ENCODE measurements at places on chromosomes 5 and 9.
A peak's percentile ranks its signal among the peaks of the same experiment; 100 is the strongest.

DNA sequence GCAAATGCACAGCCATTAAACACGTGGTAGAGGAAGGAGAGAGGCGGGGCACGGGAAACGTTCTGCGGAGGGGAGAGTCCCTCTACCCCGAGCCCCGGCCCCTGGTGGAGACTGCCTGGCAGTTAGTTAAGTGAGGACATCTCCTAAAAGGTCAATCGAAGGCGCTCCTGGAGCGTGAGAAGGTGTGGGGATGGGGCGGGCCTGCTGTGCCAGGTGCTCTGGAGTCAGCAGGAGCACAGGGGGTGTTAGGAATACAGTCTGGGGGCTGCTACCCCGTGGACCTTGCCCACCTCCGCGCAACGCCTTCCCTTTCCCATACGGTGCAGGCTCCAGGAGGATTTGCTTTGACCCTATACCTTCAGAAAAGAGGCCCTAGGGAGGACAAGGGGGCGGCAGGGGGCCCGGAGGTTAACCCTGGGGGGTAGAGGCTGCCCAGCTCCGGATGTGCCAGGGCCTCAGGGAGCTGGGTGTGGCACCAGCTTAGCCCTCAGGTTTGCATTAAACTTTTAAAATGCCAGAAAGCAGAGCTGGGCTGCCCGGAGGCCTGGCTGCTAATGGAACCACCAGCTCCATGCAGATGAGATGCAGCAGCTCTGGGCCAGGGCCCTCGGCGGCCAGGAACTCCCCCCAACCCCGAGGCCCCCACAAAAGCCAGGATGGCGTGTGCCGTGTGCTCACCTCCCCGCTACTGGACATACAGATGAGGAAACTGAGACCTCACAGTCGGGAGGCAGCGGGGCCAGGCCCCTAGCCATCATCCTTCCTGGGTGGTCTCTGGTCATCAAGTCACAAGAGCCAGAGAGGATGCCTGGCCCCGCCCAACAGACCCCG lies 39.2 kb downstream of the NACC2 start:
- DNase-seq: no peak

- DNase-seq: no peak
These were observed 31.3 kb downstream of the ANKRA2 start for GRCh38 chr5:73534011-73534644.

DNA sequence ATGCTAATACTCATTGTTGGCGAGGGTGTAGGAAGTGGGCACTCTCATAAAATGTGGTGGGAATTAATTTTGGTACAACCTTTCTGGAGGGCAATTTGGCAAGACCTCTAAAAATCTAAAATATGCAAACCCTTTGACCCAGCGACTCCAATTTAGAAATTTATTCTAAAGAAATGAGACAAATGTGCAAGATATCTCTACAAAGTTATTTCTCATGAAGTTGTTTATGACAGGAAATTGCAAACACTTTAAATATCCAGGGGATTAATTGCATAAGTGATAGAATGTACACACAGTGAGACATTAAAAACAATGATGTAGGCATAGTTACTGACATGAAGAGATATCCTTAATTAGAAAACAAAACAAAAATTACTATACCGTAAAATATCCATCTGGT lies 246.3 kb upstream of the MAP3K1 start:
- no peak for DNase-seq

DNA sequence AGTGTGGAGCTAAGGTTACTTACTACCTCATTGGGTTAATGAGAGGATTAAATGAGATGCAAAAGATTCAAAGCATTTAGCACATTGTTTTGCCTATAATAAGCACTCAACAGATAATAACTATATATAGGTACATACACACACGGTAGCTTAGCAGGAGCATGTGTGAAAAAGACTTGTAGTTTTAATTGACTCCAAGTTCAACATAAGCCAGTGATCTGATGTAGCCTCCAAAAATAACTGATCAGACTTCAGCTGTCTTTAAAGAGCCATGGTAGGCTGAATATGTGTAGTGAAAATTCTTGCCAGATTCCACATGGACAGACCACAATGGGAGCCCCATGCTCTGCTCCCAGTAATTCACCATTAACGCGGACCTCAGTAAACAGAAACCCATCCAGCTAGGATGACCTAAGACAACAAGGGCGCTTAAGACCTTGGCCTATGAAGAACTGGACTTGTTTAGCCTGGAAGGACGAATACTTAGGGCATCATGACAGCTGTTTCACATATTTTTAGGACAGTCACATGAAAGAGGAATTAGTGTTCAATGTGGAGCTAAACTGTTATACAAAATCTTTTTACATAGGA lies 115.1 kb upstream of the ZNF366 start:
- DNase-seq: no peak

- no peak for DNase-seq
These were observed 105.1 kb downstream of the SERINC5 start for GRCh38 chr5:80150731-80151130.

DNA sequence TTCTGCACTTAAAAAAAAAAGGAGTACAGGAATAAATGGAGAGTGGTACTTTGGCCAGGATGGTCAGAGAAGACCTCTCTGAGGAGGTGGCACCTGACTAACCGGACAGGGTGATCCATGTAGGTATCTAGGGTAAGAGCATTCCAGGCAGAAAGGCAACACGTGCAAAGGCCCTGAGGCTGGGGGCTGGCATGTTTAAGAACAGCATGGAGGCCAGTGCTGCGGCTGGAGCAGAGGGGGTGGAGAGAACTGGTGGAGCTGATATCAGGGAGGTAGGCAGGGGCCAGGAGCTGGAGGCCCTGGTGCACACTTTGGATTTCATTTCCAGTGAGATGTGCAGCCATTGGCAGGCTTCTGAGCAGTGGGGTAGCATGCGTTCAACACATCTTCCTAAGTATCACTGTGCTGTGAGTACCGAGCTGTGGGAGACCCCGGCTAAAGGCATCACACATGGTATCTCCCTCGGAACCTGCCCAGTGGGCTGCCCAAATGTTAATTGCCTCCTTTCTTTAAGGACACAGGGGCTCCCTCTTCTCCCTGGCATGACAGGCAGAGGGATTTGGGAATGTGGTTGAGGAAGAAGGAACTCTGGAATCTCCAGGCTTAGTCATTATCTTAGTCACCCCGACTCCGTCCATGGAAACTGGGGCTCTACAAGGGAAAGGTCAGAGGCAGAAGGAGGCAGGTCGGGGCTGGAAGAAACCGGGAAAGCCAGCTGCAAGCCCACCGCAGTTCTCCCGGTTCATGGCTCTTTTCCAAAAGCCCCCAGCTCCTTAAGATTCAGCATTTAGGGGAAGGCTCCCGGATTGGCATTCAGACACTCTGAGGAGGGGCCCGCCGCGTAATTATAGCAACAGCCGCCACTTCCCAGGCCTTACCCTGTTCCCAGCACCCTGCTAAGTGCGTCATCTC lies 18.6 kb downstream of the SLC6A7 start:
- DNase-seq: no peak

- no peak for DNase-seq
These were observed 93.5 kb downstream of the PLPP1 start for GRCh38 chr5:55441107-55441771.

GRCh38 chr5:171162165-171162564 lies 146.9 kb upstream of the TLX3 start:
- DNase-seq: no peak

GRCh38 chr9:98838155-98838867 lies 30.8 kb downstream of the GALNT12 start:
- DNase-seq: no peak

DNA sequence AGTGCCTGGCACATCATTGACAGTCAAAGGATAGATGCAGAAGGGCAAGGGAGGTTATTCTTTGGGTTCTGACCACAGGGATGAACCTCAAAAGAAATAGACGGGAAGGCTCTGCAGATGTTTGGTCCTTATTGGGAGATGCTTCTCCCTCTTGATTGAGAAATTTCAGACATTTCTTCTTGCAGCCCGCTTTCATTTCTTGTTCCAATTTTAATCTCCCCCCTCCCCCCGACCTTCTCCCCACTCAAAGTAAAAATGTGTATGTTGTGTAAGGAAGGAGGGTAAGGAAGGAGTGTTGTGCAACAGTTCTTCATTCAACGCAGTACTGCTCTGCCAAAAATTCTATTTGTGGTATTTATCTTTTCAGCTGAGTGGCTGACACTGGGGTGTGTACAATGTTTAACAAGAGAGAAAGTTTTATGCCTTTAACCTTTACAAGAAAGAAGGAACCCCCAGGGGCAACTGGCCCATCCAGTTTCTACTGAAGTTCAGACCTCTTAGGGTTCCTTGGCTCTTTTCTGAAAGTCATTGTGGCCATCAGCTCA lies 46.3 kb upstream of the TNFSF15 start:
- DNase-seq: no peak

DNA sequence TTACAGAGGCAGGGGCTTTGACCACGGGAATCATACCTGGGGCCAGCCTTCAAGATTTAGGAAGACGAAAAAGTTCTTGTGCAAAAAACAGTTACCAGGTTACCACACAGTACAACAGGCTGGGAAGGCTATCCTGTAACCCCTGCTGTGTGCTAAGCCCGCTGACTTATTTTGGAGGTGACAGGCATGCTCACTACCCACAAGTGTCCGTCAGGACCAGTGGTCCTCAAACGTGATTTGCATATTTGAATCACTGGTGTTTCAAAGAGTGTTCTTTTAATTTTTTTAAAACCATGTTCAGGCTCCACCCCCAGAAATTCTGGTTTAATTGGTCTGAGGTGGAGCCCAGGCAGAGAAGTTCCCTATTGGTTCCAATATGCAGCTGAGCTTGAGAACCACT lies 146.6 kb downstream of the TTLL11 start:
- peak; percentile 58 for DNase-seq

GRCh38 chr5:56676091-56676768 lies 139.1 kb upstream of the MAP3K1 start:
- DNase-seq: no peak

DNA sequence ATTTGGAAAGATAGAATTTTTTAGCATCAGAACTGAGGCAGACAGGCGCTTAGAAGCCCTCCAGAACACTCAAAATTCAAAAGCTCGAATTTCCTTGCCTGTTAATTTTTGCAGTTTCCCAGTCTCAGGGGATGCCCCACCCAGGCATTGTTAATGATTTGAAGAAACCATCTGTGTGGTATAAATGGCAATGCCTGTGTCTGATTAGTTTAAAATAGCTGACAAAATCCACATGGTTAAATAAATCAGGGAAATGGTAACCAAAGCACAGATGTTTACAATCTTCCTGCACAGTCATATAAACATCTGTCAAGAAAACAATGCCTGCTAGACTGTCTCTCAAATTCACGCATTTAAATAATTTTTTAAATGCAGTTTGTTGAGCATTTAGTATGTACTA lies 185.2 kb upstream of the RGMB start:
- no peak for DNase-seq

DNA sequence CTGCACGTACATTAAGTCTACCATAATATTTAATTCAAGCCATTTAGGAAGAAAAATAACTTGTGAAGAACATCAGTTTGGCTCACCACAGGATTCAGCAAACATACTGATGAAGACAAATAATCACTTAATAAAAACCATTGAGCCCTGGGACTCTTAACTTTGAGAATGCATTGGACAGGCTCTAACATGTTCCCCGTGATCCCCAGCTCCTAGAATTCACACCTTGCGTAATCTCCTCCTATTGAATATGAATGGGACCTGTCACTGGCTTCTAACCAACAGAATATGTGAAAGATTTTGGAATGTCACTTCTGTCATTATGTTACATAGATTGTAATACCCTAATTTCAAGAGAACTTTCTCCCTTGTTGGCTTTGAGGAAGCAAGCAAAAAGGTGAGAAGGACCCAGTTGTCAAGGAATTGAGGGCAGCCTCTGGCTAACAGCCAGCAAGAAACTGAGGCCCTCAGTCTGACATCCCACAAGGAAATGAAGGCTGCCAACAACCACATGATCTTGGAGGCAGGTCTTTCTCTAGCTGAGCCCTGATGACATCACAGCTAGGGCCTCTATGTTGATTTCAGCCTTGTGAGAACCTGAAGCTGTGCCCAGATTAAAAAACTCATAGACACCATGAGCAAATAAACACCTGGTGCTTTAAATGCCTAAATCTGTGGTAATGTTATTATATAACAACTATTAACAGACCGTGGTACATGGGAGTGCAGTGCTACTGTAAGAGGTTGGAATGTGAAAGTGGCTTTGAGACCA lies 433.2 kb downstream of the SEMA5A start:
- no peak for DNase-seq

GRCh38 chr5:2129568-2130272 lies 247.0 kb upstream of the IRX4 start:
- no peak for DNase-seq

DNA sequence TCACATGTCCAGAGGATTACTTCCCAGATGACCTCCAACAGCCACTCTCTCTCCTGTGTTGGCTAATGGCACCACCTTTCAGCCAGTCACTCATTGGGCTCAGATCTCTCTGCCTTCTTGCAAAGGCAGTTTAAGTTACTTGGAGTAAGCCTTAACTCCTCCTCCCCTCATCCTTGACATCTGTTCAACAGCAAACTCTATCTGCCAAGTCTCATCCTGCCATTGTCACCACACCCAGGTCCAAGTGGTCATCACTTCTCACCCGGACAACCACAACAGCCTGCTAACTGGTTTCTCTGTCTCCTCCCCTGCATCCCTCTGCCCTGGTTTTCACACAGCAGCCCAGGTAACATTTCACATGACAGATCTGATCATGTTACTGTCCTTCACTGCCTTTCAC lies 58.5 kb downstream of the DCP2 start:
- DNase-seq: no peak

DNA sequence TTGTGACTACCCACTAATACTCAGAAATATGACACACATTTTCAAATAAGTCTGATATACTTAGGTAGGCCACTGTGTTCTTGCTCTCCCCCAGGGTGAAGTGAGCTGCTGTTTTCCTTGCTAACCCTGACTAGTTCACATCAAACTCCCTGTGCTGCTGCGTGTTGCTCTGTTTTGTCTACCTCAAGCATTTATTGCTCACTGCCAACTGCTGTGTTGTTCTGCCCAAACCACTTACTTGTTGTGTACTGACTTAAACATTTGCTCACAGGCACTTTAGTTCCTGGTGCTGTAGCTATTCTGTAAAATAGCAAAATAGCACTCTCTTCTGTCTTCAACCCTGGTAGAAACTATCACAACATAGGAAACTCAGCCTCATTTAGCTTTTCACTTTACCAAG lies 255.7 kb downstream of the HCN1 start:
- DNase-seq: no peak

DNA sequence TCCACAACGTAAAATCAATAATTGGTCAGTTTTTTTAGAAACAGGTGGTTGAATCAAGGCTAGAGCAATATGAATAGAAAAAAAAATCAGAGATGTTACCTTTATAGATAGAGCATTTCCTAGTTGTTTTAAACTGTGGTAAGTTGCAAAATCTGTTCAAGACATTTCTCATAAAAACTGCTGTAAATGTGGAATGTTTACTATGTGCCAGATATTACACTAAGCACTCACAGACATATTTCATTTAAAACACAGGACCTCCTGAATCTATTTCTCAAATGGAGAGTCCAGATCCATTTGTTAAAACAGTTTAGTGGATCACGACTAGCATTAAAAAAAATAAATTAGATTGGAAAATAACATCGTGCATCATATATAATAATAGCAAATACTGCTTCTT lies 570.0 kb upstream of the ZNF608 start:
- no peak for DNase-seq

GRCh38 chr5:157309796-157310195 lies 43.9 kb downstream of the CYFIP2 start:
- DNase-seq: no peak

GRCh38 chr9:304106-304505 lies 89.4 kb downstream of the DOCK8 start:
- DNase-seq: no peak

- DNase-seq: no peak
These were observed 167.7 kb downstream of the CCDC192 start for GRCh38 chr5:127870914-127871313.

Data from germinal center (tissue), 1 donor.